ENCODE measurements at places on chromosomes 13 and 19.

DNA sequence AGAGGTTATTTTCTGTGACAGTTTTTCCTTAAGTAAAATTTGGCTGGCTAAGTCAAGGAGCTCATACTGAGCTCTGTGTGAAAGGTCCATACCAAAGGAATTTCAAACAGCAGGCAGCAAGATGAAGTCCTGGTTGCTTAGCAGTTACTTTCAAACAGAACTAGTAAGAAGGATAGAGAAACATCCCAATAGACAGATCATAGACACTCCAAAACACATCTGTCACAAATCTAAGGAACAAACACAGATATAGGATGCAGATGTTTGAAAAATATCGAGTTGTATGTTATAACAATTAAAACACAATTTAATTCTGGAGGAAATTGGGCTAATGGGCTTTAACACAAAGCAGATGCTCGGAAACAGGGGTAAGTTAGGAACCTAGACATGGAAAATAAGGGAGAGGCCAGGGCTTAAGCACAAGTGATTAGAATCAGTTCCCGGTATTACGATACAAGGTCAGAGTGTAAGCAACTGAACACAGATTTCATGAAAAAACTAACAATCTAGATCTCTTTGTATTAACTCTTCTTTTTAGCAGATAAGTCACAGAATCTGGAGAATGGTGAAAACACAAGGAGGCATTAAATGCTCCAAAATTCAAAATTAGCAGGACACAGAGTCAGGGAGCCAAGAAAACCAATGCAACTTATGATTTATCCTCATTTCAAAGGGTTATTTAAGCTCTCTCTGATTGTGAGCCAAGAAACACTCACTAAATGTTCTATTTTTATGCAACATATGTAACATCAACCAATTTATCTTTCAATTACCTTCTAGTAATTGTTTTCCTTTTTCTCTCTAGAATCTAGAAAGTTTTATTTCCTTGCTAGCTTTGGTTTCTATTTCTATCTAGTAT, 1992.9 kb upstream of the PCDH20 start:
- DNase-seq: no peak

- peak; percentile 59 for DNase-seq
Observed at GRCh38 chr19:11138601-11139300, 16.8 kb downstream of the SPC24 start.

DNA sequence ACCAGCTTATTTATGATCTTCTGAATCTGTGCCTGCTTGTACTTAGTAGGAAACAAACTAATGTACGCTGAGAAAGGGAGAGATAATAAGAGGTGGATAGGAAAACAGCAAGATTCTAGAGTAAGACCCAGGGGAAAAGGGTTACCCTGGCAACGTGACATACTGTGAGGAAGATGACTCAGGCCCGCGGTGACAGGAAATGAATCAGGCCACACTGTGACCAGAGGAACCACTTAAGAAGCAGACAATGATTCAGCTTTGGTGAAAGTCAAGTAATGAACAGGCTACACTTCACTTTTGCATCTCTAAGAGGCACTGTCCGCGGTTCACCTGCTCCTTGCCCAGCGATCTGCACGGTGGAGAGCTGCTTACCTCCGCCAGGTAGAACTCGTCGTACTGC, 158.2 kb downstream of the NALCN start:
- DNase-seq: no peak

DNA sequence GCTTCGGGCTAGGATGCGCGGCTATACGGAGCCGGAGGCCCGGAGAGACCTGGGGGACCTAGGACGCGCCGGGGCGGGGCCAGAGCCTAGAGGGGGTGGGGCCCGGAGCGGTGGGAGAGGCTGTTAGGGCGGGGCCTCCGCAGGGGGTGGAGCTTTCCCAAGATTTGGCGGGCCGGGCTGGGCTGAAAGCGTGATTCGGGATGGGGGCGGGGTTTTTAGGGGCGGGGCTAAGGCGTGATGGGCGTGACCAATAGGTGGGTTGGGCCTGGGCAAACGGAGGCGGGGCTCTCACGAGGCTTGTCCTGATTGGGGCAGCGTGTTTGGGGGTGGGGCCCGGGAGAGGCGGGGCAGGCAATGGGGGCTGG, 439 bp downstream of the RAB11B start:
- DNase-seq: peak; percentile 96

GRCh38 chr13:31090096-31090495, 71.6 kb downstream of the HSPH1 start:
- no peak for DNase-seq

GRCh38 chr13:105116966-105117365, 1418.5 kb downstream of the EFNB2 start:
- no peak for DNase-seq

DNA sequence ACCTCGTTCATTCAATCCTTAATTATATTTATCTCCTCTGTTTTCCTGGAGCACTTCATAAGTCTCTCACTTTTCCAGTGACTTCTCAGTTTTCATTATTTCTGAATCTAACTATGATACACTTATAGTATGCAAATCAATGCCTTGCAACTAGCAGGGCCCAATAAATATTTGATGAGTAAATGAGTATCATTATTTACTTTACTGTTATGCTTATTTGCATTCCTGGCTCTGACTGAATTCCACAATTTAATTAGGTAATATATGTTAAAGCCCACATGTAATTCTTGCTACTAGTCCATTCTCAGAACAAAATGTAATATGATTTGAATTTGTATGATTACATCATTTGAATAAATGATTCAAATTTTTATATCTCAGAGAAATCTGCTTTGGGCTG, 1595.1 kb upstream of the MIR17HG start:
- DNase-seq: no peak

DNA sequence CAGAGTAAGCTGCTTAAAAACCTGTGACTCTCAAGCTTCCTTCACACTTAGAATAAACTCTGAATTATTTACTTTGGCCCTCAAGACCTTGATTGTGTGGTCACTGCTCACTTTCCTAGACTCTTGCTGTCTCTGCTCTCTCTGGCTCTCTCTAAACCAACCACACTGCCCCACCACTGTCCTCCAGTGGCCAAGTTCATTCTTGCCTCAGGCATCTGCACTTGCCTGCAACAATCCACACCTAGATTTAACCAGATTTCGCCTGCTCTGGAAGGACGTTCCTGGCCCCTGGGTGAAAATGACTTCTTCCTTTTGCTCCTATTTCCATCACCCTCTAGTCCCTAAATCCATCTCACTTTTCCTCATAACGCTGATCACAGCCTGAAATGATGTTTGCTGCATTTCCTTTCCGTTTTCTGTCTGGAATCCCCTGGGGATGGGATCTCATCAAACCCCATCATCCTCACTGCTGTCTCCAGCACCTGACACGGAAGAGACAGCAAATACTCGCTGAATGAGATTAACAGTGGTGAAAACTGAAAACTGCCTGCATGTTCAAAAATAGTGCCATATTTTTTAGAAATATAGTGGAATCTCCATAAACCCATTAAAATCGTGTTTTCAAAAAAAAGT, 232.6 kb downstream of the UQCRFS1 start:
- no peak for DNase-seq

- peak; percentile 39 for DNase-seq
Observed at GRCh38 chr13:35144166-35144890, 202.3 kb downstream of the NBEA start.

- no peak for DNase-seq
Observed at GRCh38 chr13:77733674-77734073, 36.2 kb downstream of the SLAIN1 start.

DNA sequence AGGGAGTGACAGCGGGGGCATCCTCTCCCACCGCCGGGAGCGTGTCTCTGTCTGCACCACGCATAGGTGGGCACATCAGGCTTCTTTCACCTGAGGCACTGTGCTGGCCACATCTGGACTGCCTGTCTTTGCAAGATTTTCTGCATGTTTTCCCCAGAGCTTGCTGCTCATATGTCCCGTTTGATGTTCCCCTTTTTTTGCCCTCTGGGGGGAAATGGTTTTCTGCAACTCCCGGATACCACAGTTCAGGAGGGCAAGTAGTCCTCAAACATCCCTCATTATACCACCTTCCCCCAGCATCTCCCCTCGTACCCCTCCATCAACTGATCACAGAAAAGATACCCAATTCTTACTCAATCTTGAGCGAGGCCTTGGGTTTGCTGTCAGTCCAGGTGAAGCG, 168.0 kb downstream of the PAN3 start:
- no peak for DNase-seq

GRCh38 chr19:16283210-16284061, 41.2 kb upstream of the KLF2 start:
- peak; percentile 75 for DNase-seq
